ENCODE measurements at places on chromosomes 1 and 21.
A peak's percentile ranks its signal among the peaks of the same experiment; 100 is the strongest.

GRCh38 chr1:103337779-103338178 lies 187.7 kb upstream of the RNPC3 start:
- no peak for DNase-seq

- no peak for DNase-seq
Measured at GRCh38 chr1:29933067-29933466, 696.7 kb downstream of the PTPRU start.

- no peak for DNase-seq
Measured at GRCh38 chr1:221644663-221645258, 97.1 kb downstream of the DUSP10 start.

DNA sequence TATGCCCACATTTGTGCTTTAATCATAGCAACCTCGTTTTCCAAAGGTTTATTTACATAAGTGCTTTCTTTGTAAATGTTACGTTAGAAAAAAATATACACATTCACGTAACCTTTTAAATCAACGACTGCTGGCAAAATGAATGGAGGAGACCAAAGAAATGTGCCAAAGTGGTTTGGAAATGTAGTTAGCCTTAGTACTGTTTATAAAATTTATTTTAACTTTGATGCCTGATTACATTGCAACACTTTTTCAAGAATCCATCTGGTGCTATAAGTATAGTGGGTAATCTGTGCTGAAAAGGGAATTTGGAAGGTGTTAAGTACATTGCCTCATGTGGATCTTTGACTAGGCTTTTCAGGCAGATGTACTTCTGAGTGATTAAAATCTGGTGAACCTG lies 108.9 kb downstream of the IFI44 start:
- DNase-seq = no peak

- DNase-seq = no peak
Measured at GRCh38 chr1:160024195-160024905, 7.4 kb downstream of the PIGM start.

DNA sequence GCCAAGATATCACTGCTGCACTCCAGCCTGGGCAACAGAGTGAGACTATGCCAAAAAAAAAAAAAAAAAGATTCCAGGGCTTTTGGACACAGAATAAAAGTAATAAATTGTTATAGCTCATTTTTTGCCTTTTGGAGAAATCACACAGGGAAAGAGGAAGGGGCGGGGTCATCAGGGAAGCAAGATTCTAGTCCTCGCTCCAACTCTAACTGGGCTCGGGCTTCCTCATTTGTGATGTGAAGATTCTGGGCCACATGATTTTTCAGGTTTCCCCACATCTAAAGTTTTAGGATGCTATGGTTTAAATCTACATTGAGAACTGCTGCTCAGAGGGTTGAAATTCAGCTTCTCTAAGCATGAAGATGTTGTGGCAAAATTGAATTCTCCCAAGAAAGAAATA lies 179.3 kb upstream of the PLXNA2 start:
- DNase-seq = no peak

DNA sequence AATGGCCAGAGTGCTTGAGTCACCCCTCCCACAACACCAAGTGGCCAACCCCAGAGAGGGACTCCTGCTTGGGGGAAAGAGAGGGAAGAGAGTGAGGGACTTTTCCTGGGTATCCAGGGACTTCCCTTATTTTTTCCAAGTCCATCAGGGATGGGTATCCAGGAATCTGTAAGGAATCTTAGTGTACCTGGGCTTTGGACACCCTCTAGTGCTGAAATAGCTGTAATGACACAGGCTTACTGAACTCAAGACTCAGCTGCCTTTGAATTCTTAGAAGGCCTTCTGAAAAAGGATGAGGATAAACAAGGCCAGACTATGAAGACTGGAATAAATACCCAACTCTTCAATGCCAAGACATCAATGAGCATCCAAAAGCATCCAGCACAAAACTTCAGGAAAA lies 12.0 kb downstream of the TSHB start:
- no peak for DNase-seq

DNA sequence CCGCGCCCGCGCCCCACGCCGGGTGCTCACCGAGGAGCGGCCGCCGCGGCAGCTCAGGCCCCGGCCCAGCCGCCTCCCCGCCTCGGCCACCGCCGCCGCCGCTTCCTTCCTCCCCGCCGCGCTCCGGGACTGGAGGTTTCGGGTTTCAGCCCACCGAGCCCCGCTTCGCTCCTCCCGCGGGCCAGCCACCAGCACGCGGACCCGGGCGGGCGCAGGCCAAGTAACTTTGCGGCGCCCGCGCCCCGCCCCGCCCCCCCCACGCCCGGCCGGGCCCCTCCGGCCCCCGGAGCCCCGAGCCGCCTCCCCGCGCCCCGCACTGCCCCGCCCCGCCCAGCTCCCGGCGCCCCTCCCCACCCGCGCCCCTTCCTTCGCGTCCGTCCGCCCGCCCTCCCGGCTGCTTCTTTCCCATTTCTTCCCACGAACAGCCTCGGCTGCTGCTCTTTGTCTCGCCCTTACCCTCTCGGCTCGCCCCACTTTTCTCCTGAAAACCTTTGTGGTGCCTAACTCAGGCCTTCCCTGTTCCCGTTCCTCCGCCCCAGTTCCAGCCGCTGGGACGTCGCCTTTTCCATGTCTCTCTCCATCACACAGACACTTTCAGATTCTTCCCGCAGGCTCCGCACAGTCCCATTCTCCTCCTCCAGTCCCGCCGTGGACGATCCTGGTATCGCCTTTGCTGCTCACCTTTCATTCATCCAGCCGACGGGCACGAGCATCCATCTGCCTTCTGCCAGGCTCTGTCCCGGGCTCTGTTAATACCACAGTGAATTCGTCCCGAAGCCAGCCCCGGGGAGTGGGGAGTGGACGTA lies at the start of gene GPR161:
Gene GPR161, minus strand, starts transcription at position 222 of the 806 bp plus-strand sequence. CDS start 32,080 bp downstream, outside the sequence.
- peak; percentile 75 for DNase-seq

DNA sequence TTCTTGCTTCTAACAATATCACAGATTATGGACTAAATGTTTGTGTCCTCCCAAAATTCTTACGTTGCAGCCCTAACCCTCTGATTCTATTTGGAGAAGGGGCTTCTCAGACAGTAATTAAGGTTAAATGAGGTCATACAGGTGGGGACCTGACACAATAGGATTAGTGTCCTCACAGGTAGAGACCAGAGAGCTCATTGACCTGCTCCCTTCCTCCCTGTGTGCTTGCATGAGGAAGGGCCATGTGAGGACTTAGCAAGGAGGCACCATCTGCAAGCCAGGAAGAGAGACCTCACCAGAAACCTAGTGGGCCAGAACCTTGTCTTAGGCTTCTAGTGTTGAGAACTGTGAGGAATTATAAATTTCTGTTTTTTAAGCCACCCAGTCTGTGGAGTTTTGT lies 322.6 kb downstream of the SMYD3 start:
- no peak for DNase-seq

DNA sequence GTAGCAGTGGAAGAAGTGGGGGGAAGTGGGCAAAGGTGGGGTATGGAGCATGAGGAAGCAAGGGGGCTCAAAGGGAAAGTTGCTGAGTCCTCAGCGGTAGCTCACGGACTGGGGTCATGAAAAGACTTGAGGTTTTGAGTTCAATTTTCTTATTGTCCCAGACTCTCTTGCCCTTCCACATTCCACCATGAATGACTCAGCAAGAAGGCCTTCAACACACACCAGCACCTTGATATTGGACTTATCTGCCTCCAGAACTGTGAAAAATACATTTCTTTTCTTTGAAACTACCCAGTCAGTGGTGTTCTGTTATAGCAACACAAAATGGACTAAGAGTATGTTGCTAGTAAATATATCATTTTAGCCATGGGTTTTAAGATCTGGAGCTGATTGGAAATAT lies 17.3 kb upstream of the RHBDL2 start:
- DNase-seq = no peak
